GM04503 (cell line): ENCODE measurements at places on chromosomes 11 and 22.

DNA sequence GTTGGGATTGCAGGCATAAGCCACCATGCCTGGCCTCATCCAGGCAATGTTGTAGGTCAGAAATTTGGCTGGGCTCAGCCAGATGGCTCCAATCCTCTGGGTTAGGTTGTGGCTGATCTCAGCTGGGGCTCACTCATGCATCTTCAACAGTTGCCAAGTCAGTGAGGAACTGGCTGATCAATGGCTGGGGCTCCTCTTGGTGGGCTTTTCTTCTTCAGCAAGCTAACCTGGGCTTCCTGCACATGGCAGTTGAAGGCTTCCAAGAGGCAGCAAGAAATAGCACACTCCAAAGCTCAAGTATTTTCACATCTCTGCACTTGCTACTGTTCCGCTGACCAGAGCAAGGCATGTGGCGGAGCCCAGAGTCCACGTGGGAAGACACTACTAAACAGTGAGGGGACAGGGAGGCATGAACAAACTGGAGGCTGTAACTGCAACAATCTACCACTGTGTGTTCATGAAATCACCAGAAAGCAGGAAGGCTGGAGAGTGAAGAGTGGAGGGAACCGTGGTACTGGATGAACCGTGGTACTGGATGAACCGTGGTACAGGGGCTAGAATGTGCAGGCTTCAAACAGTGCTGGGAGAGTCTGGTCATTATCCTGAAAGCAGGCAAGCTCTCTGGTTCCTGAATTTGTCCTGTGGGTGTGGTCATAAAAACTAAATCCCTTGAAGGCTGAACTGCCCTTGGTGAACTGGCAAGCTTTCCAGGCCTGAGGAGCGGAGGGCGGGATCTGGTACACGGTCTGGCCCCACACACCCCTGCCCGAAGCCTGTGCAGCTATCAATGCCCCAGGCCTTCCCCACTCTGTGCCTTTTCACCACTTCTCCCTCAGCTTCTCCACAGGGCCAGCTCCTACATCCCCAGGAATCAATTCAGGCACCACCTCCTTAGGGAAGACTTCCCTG, 20.2 kb downstream of the CHST1 start:
- DNase-seq = no peak

- DNase-seq = no peak
Measured at GRCh38 chr11:69511358-69512055, 30.0 kb downstream of the LINC01488 start.

DNA sequence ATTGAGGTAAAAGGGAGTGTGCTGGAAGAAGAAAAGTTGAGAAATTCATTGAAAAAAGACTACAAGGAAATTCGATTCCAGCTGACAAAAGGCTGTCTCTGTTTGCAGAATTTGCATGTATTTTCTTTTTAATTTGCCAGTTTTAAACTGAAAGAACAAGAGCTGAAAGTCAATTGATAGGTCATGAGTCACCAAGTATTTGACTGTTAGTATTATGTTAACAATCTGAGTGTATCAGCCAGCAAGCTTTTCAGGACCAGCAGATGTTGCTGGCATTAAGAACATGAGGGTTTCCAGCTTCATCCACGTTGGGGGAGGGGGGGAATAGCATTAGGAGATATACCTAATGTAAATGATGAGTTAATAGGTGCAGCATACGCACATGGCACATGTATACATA, 726.7 kb downstream of the METTL15 start:
- DNase-seq = peak; percentile 49

- no peak for DNase-seq
Measured at GRCh38 chr22:32043391-32043790, 330 bp downstream of the SLC5A1 start.

DNA sequence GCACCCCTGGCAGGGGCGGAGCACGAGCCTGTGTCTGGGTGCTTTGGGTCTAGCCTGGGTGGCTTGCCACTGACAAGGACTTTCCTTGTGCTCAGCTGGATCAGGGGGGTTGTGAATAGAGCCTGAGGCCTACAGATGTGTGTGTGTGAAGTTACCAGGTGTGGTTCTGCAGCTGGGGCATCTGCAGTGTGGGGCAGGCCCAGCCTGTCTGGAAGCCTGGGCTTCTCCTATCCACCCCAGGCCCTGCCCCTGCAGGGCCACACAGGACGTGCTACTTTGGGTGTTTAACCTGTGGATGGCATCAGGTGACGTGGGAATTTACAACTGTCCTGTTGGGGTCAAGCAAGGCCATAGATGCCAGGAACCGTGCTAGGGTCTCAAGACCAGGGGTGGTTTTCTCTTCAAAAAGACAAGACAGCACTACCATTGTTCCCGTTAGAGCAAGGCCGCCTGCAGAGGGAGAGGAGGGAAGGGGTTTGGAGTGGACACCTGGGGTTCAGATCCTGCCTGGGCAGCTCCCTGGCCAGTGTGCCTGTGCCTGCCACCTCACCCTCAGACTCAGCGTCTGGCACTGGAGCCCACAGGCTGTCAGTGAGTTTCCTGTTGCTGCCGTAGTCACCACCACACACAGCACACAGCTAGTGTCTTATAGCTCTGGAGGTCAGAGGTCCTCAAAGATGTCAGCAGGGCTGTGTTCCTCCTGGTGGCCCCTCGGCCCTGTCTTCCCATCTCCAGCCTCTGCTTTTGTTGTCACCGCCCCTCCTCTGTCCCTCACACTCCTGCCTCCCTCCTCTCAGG, 31.6 kb downstream of the CTTN start:
- no peak for DNase-seq

DNA sequence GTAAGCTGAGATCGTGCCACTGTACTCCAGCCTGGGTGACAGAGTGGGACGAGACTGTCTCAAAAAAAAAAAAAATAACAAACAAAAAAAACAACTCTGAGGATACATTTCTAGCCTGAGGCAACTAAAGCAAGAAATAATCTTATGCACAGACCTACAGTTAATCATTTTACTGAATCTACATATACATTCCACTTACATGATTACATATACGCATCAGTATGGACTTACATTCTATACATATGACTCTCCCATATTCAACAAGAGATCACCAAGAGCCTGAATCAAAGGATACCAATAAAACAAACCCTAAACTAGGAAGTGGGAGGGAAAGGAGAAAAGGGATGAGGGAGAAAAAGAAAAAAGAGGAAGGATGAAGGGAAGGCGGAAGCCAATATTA, 1.1 kb downstream of the ALG8 start:
- no peak for DNase-seq

GRCh38 chr11:69328231-69328630, 34.3 kb downstream of the MYEOV start:
- DNase-seq = no peak

DNA sequence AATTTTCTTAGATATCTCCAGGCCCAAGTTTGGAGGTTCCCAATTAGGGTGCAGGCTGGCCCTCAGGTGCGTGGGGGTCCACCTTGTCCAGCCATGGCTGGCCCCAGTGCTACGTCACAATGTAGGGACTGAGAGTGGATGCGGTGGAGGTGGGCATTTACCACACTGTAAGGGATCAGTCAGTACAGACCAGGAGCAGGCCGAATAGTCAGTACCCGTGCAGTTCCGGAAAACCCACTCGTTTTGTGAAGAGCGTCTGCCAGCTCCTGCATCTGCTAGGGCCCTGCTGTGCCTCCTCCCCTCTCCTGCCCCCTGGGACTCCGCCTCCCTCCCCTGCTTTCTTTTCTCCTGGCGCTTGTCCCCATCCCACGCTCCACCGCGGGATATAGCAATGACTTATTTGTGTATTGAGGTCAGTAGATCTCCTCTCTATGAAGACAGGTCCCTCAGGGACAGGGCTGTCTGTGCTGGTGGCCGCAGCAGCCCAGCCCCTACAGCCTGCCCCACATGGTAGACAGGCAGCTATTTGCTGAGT, 50.4 kb upstream of the SEPTIN5 start:
- no peak for DNase-seq

DNA sequence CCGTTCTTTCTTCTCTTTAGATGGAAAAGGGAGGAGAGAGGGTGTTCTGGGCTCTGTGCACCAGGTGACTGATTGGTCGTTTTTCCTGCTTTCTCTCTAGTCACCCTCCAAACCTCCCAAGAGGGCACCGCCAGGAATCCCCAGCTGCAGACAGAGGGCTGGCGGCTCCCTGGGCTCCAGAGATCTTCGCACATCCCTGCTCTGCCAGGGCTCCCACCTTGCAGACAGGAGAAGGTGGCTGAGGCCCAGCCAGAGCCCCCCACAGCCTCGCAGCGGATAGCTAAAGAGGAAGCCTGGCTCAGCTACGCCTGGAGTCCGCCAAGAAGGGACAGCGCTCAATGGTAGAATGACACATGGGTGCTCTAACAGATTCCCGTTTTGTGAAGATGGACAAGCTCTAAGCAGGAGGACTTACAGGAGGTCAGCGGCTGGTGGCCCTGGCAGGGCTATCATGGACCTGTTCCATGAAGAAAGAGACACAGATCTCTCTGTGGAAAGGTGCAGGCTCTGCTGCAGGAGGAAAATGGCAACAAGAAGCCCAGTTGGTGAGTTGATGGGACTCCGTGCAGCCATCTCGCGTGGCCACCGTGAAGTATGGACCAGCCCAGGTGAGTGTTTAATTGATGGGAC, 976.9 kb downstream of the BRD1 start:
- no peak for DNase-seq

- DNase-seq = no peak
Measured at GRCh38 chr11:63443714-63444113, 47.3 kb downstream of the PLAAT5 start.
